ENCODE measurements at places on chromosomes 11 and 22.

DNA sequence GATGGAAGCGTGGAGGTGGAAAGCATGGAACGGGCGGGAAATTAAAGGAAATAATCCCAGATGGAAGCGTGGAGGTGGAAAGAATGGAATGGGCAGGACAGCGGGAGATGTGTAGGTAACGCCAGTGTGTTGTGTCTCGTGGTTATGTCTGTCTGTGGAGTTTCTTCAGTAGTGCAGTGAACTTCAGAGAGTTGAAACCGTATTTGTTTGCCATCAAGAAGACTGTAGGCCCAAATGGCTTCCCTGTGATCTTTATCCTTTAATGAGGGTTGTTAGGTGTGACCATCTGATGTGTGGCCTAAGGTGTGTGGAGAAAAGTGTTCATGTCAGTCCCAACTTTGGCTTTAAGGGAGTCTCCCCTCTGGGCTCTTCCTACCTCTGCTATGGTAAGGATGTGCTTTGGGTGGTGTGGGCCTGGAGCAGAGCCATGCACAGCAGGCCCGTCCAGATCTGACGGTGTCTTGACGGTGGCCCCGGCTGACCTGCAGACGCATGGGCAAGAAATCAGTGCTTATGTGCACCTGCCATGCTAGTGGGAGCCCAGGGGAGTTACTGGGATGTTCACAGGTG, 39.6 kb downstream of the AP2A2 start:
- DNase-seq, result no peak

DNA sequence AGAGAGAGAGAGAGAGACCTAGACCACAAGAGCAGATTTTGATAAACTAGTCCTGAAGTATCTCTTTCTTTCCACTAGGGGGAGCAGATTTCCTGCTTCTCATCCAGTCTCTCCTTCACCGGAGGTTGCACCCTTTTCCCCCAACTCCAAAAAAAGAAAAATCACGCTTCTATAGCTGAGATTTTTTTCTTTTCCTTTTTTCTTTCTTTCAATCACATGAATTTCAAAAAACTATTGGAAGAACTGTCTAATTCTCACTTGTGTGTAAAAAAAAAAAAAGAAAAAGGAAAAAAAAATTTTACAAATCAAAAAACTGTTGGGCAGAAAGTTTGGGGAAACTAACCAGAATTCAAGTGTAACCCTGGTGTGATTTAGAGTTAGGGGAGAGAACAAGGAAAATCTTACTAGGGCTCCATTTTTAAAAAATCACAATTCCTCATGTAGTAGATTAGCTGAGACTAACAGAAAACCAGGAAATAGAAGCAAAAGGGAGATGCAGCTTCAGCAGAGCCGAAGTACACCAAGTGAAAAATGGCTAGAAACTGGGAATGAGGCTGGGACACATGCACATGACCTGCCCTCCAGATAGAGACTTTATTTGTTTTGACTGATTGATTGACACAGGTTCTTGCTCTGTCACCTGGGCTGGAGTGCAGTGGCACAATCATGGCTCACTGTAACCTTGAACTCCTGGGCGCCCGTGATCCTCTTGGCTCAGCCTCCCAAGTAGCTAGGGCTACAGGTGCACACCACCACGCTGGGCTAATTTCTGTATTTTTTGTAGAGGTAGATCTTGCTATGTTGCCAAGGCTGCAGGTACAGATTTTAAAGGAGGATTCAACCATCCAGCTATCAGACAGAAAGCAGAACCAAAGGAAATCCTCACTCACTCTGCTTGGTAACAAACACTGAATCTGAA, 27.1 kb downstream of the SDHD start:
- peak; percentile 21 for DNase-seq

DNA sequence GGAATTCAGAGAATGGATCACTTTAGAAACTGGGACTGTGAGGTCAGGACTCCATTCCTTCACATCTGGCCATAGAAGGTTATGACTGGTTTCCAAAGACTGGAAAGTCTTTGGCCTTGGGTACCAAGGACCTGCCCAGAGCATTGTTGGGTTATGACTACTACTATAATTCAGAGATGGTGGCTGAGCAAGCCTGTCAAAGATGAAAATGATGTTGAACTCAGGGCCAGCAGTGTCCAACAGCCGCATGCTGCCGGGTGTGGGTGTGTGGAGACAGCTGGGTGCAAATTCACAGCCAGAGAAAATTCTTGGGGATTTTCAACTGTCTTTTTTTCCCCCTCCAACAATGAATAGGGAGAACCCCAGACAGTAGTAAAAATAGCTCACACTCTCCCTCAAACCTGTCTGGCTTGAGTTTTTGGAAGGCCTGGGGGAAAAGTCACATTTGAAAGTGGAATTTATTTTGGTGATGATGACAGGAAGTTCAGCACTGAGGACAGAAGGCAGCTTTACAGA, 166.8 kb upstream of the NCAM1 start:
- DNase-seq, result no peak

- DNase-seq, result no peak
Measured at GRCh38 chr11:24386546-24387397, 110.1 kb upstream of the LUZP2 start.

GRCh38 chr11:102347462-102348370, 702 bp downstream of the BIRC2 start:
- DNase-seq, result no peak

GRCh38 chr22:50360578-50360977, 17.5 kb downstream of the PPP6R2 start:
- no peak for DNase-seq

DNA sequence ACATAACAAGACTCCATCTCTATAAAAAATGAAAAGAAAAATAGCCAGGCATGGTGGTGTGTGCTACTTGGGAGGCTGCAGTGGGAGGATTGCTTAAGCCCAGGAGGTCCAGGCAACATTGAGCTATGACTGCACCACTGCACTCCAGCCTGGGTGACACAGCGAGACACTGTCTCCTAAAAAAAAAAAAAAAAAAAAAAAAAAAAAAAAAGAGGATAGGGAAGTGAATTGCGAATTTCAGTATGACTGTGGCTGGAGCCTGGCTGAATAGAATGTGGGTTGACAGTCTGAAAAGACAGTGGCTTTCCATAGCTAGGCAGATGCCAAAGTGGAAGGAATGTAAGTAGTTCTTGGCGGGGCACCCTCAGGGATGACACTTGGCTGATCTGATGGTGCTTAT, 6.4 kb upstream of the LDHAL6A start:
- DNase-seq, result no peak

- no peak for DNase-seq
Measured at GRCh38 chr11:13503393-13503792, 7.6 kb upstream of the PTH start.

DNA sequence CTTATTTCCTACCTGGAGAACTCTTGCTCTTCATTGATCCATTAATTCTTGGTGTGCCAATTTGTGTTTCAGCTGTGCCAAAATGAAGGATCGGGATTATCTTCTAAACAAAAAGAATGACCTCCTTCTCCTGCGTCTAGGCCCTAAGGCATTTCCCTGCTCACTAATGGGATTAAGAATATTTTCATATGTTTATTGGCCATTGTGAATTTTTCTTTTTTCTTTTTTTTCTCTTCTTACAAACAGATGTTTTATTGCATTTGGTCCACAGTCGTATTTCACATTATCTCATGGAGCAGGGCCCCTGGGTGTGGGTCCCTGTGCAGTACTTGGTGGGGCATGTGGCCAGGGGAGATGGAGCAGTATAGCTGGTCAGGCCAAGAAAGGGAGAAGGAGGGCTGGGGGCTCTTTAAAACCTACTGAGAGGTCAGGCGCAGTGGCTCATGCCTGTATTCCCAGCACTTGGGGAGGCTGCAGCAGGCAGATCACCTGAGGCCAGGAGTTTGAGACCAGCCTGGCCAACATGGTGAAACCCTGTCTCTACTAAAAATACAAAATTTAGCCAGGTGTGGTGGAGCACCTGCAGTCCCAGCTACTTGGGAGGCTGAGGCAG, 35.3 kb upstream of the HORMAD2 start:
- DNase-seq, result no peak

DNA sequence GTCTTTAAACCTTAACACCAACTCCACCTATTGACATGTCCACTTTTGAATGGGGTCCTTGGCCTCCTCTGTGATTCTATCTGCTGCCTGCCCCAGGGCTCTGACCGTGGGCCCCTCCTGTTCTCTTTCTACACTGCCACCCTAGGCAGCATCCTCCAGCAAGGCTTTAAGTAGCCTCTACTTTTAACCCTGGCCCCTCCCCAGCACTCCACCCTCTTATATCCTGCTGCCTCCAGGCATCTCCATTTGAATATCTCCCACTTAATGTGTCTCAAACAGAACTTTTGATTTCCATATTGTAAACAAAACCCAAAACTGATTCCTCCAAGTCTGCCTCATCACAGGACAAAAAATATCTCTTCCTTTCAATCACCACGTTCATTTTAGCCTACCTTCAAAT, 90.5 kb upstream of the ARHGAP32 start:
- DNase-seq, result no peak

DNA sequence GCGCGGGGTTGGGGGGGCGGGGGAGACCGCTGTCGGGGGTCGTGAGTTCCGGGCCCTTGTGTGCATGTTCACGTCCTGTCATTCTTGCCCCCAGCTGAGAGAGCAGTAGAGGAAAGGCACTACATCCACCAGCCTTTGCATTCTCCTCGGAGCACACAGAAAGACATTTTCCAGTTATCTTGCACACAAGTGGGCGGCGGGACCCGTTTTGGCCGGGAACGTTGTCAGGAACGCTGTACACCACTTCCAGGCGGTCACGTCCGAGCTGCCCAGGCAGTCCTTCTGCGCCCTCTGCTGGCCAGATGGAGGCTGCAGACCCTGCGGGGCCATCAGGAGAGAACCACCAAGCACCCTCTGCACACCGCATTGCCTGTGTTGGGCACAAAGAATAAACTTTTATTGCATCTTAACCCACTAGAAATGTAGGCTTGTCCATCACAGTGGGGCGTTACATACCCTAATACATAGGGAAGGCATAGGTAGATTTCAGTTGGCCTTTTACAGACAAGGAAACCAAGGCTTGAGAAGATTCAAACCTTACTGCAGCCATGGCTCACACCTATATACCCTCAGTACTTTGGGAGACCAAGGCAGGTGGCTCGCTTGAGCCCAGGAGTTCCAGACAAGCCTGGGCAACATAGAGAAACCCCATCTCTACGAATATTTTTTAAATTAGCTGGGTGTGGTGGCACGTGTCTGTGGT, 2.8 kb upstream of the CDKN1C start:
- no peak for DNase-seq

DNA sequence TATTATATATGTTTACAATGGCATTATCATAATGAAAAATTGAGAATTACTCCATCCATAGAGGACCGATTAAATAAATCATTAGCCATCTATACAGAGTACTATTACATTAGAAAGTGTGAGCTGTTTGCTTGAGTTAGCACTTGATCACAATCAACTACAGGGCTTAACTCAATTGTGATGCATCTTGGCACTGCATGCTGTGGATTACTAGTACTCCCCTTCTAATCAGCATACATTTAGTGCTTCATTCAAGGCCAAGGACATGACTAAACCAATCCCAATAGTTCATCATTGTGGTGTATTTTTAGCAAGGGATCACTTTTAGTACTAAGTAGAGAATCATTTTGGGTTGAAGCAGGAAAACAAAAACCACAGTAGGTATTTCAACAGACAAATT, 23.5 kb upstream of the ARHGAP42 start:
- DNase-seq, result no peak

DNA sequence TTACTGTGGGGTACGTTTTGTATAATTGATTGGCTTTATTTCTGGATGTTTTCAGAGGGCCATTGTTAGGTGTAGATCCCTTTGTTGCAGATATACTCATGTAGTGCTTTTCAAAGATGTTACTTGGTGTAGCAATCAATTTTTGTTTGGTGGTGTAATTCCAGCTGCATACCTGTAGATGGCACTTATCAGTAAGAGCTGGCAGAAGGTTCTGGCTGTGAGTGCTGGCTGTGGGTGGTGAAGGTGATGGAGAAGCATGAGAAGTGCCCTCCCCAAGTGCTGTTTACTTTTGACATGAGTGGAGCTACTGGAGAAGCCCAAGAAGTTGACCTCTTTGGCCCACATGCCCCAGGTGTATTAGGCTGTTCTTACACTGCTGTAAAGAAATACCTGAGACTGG, 1074.9 kb downstream of the FAM181B start:
- DNase-seq, result no peak

DNA sequence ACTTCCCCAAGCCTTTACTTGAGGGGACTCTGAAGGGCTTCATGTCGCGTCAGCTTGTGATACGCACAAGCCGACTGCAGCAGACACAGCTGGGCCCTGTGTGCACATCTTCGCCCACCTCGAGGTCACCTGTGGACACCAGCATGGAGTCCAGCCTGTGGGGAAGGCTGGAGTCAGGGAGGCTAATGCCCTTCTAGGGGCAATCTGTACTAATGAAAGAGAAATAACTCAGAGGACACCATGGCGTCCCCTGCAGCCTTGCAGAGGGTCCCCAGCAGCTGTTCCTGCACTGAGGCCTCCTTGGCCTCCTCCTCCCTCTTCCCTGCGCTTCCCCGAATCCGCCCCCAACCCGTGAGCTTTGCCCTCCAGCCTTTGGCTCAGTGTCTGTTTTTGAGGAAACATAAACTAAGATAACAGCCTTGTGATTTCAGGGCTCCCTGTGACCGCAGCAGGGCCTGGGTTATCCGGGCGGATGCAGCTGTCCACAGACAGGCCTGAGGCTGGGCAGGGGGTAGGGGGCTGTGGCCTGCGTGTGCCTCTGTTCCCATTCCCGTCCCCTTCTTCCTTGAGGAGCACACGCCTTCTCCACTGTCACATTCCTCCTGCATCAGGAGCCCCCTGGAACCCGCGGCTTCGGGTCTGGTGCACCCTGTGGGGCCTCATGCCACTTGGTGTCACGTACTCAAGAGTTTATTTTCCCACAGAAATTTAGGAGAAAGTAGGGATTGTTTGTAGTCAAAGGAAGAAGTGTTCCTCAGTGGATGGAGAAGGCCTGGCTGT, 25.0 kb downstream of the KRTAP5-5 start:
- no peak for DNase-seq

GRCh38 chr11:13336246-13336878, 58.8 kb downstream of the BMAL1 start:
- no peak for DNase-seq

DNA sequence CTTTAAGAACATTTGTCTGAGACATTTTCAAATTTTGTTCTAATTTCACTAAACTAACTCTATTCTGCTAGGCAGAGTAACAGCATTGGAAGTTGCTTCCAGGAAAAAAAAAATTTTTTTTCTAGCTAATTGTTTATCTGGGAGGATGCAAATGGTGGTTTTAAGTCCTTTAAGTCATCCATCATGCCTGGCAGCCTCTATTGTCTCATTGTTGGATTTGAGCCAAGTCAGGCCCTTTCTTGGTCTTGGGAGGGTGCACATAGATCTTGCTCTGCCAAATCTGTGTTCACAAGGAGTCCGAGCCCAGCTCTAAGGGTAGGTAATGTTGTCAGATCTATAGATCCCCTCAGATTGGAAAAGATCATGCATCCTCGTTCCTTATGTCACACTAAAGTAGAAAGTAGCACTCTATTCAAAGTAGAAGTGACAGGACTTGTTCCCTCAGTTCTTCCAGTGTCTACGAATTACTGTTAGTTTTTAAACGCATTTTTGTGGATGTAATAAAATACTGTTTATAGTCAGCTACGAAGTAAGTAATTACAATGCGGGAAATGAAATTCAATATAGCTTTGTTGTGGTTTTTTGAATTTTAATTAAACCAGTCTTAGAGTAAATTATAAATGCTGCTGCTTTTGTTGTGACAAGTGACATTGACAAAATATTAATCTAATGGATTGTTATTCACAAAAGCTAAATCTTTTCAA, 166.0 kb upstream of the RASSF10 start:
- no peak for DNase-seq
